ENCODE measurements at places on chromosomes 2 and 18. TPM values are rescaled to one million over a fixed set of nuclear protein-coding genes. Genes with fewer than 3 reads are reported as not detected.
A peak's percentile ranks its signal among the peaks of the same experiment; 100 is the strongest.

GRCh38 chr18:46291149-46291548, 187.0 kb downstream of the HAUS1 start:
- H3K27me3 ChIP-seq = no peaks in the 10 kb centered on the region
- DNase-seq = no peak
- no peaks in the 10 kb centered on the region for H3K36me3 ChIP-seq
- H3K27ac ChIP-seq = no peak overlapping the region
- H3K4me1 ChIP-seq = no peaks in the 10 kb centered on the region
- H3K4me3 ChIP-seq = no peak overlapping the region

Gene LRRTM1
- total RNA-seq = not detected

Gene TEKT4
- not detected for total RNA-seq

- no peak for DNase-seq
- H3K4me1 ChIP-seq = no peaks in the 10 kb centered on the region
- H3K36me3 ChIP-seq = no peaks in the 10 kb centered on the region
- no peak overlapping the region for H3K27ac ChIP-seq
These were observed 161.6 kb downstream of the CSRNP3 start for GRCh38 chr2:165631089-165631488.

GRCh38 chr2:239370403-239370802, 30.4 kb downstream of the HDAC4 start:
- H3K36me3 ChIP-seq = no peaks in the 10 kb centered on the region
- DNase-seq = no peak
- peak overlapping the region; percentile 48 for H3K4me3 ChIP-seq
- H3K27ac ChIP-seq = peak overlapping the region; percentile 82

Gene INHBB
- not detected for total RNA-seq

Gene IKZF2
- total RNA-seq = 15.0 TPM

Gene FOXD4L1
- 0.42 TPM for total RNA-seq

GRCh38 chr18:45686891-45687611, 36.9 kb upstream of the SLC14A1 start:
- H3K27me3 ChIP-seq = no peaks in the 10 kb centered on the region
- peak overlapping the region; percentile 65 for H3K4me3 ChIP-seq
- peak overlapping the region; percentile 50 for H3K27ac ChIP-seq
- H3K36me3 ChIP-seq = no peaks in the 10 kb centered on the region
- H3K4me1 ChIP-seq = peaks cover 84% of the 10 kb centered on the region

Gene PTPN18
- total RNA-seq = 54.9 TPM

Gene LIPG
- total RNA-seq = not detected

DNA sequence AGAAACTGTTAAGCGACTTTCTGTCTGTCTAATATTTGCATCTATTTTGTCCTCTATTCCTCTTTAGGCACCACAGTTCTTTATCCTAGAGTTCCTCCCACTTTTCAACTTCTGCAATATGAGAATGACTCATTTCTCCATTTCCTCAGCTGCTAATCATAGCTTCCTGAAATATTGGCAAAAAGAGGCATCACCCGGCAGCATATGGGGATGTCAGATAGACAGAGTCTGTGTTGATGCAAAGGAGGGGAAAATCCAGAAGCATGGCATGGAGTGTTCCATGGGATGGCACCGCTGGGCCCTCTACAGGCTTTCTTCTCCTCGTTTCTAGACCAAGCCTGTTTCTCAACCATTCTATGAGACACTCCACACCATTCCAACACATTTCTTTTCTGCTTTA, 93.4 kb downstream of the DOCK10 start:
- H3K27ac ChIP-seq = no peak overlapping the region
- DNase-seq = no peak
- H3K36me3 ChIP-seq = no peaks in the 10 kb centered on the region

Gene GALNT5
- not detected for total RNA-seq

GRCh38 chr2:201362396-201362795, 5.3 kb upstream of the FLACC1 start:
- peaks cover 31% of the 10 kb centered on the region for H3K4me1 ChIP-seq
- no peak overlapping the region for H3K27ac ChIP-seq
- H3K4me3 ChIP-seq = no peak overlapping the region
- no peaks in the 10 kb centered on the region for H3K27me3 ChIP-seq
- DNase-seq = no peak
- no peaks in the 10 kb centered on the region for H3K36me3 ChIP-seq

Gene CFAP65
- not detected for total RNA-seq

DNA sequence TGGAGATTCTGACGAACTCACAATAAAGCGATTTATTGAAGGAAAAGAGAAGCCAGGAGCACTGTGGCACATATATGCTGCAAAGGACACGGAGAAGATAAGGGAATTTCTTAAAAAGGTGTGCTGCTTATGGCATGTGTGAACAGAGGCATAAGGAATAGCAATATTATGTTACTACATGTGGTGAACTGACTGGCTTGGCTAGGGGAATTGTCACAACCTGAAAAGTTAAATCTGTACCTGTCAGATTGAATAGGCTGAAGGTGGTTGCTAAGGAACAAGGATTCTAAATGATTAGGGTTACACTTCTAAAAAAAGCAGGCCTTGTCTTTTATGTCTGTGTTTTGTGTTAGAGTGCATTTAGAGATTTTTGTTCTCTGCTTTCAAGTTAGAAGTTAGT, 48.4 kb downstream of the KDM3A start:
- H3K27me3 ChIP-seq = no peaks in the 10 kb centered on the region
- H3K4me1 ChIP-seq = no peaks in the 10 kb centered on the region
- H3K36me3 ChIP-seq = peaks cover 81% of the 10 kb centered on the region

Gene FABP1
- total RNA-seq = not detected

- no peaks in the 10 kb centered on the region for H3K36me3 ChIP-seq
- no peaks in the 10 kb centered on the region for H3K4me1 ChIP-seq
- no peak for DNase-seq
These were observed 38.3 kb downstream of the OXER1 start for GRCh38 chr2:42725657-42726056.

Gene CSRNP3
- total RNA-seq = not detected

Gene SF3B6
- 55.3 TPM for total RNA-seq

DNA sequence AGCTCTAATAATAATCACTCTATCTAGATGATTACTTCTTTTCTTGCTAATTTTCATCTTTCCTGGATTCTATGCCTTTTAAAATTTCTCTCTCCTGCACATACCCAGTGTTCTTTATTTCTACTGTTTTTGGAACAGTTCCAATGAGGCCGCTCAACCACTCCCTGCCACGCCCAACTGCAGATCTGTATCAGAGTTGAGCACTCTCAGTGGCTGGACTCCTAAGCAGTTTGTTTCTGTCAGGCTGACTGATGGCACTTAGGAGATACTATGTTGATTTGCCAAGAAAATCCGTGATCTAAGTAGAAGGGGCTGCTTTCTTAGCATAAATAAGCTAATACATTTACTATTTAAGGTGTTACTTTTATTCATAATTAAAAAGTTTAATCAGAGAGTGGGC, 192.8 kb downstream of the ARHGAP15 start:
- H3K27ac ChIP-seq = no peak overlapping the region
- H3K27me3 ChIP-seq = no peaks in the 10 kb centered on the region
- H3K4me1 ChIP-seq = peaks cover 40% of the 10 kb centered on the region
- no peaks in the 10 kb centered on the region for H3K36me3 ChIP-seq
- H3K4me3 ChIP-seq = no peak overlapping the region

Gene CPO
- total RNA-seq = not detected

Gene MCEE
- total RNA-seq = 27.1 TPM

Gene KCNF1
- not detected for total RNA-seq

- no peaks in the 10 kb centered on the region for H3K36me3 ChIP-seq
- H3K27ac ChIP-seq = no peak overlapping the region
- no peak for DNase-seq
- no peaks in the 10 kb centered on the region for H3K4me1 ChIP-seq
These were observed 27.3 kb upstream of the NRP2 start for GRCh38 chr2:205654878-205655605.

GRCh38 chr2:237097326-237097910, 11.7 kb downstream of the COPS8 start:
- H3K4me1 ChIP-seq = no peaks in the 10 kb centered on the region
- no peak overlapping the region for H3K4me3 ChIP-seq
- no peak overlapping the region for H3K27ac ChIP-seq
- no peaks in the 10 kb centered on the region for H3K27me3 ChIP-seq

Gene SH3RF3
- 2.1 TPM for total RNA-seq

DNA sequence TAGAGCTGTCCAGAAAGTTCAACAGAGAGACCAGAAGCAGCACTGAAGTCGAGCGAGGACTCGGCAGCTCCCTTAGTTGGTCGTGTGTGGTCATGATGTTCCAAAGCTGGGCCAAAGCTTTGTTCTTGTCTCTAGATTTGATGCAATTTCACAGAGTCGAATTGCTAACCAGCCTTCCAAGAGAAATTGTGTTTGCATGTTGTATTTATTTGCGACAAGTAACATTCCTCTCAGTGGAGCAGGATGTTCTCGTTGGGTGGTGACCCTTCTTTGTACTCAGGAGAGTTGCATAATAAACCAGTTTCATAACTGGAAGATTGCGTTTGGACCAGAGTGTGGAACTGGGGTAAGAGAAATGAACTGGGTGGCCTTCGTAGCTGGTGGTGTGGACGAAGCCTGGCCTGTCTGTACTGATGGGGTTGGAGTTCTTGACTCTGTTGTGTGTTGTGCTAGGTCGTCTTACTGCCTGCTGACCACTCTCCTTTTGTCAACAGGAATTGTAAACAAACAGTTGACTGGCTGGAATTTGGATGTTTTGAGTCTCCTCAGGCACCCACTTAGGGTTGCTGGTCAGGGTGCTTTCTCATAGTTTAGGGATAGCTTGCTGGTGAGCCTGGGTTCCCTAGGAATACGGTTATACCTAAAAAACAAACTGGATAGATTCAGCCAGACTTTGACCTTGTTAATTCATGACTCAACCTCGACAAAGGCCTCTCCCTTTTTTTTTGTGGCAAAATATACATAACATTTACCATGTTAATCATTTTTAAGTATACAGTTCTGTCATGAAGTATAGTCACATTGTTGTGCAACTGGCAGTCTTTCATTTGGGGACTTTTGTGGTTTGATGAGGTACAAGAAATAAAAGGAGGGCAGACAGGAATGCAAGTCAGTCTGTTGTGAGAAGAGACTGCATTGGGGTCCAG, 28.9 kb upstream of the TOGARAM2 start:
- no peaks in the 10 kb centered on the region for H3K27me3 ChIP-seq
- no peak for DNase-seq
- no peak overlapping the region for H3K4me3 ChIP-seq
- H3K27ac ChIP-seq = no peak overlapping the region

GRCh38 chr18:21230436-21230835, 11.6 kb upstream of the GREB1L start:
- no peak overlapping the region for H3K27ac ChIP-seq
- H3K4me1 ChIP-seq = no peaks in the 10 kb centered on the region
- H3K27me3 ChIP-seq = no peaks in the 10 kb centered on the region
- H3K36me3 ChIP-seq = no peaks in the 10 kb centered on the region
- DNase-seq = no peak

Gene CRIM1
- total RNA-seq = 12.0 TPM

GRCh38 chr2:212254339-212254738, 284.3 kb downstream of the ERBB4 start:
- H3K4me1 ChIP-seq = no peaks in the 10 kb centered on the region
- H3K4me3 ChIP-seq = no peak overlapping the region
- H3K36me3 ChIP-seq = no peaks in the 10 kb centered on the region
- no peaks in the 10 kb centered on the region for H3K27me3 ChIP-seq

GRCh38 chr2:104897515-104898184, 43.7 kb downstream of the POU3F3 start:
- H3K27me3 ChIP-seq = no peaks in the 10 kb centered on the region
- H3K27ac ChIP-seq = no peak overlapping the region
- H3K4me3 ChIP-seq = no peak overlapping the region
- H3K36me3 ChIP-seq = no peaks in the 10 kb centered on the region
- no peak for DNase-seq

DNA sequence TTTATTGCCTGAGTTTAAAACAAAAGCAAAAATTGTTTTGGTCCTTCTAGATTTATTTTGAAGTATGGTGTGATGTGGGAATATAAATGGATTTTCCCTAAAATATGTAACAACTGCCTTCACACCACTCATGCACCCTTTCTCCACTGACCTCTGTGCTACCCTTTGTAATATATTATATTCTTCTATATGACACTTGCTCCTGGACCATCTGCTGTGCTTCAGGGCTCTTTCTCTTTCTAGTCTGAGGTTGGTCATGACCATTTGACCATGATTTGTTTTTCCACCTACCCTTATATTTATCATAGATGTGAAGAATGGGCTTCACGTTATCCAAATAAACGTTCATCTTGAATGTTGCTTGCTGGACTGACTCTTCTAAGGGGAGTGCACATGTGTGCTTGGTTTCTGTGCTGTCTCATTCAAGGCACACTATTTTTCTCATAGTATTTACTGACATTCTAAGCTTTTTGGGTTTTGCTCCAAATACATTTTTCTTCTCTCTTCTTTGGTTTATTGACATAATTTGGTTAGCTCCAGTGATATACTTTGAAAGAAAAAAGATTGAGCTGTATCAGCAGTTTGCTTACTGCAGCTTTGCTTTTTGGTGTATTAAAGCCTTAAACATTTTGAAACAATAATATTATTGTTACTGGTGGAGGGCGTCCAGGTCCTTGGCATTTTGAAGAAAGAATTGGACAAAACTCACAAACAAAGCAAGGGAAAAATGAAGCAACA, 61.8 kb downstream of the VWA3B start:
- no peak for DNase-seq
- H3K27ac ChIP-seq = no peak overlapping the region
- no peaks in the 10 kb centered on the region for H3K36me3 ChIP-seq
- H3K4me3 ChIP-seq = no peak overlapping the region

DNA sequence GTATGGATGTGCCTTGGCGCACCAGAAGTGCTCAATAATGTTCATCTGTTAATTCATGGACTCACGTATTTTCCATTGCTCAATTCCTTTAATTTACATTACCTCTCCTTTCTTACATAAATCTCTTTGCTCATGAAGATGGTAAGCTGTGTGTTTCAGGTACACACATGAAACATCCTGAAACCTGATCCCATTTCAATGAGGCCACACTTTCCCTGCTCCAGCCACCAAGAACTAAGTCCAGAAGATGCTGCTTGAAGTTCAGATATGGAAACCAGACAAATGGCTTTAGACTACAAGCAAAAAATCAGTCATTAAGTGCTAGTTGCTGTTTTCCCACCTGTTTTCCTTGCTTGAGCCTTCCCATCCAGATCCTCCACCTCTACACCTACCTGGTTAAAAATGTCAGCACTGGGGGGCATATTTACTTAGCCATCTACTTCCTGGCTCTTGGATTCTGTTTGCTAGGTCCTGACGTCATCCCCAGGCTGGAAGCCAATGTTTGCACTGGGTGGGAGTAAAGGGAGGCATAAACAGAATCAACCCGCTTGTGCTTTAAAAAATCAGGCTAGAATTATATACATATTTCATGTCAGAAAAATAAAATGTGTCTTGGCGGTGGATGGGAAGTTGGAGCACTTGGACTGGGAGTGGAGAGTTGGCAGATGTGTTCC, 309.7 kb downstream of the OSR1 start:
- H3K27ac ChIP-seq = no peak overlapping the region
- no peak for DNase-seq
- H3K4me3 ChIP-seq = no peak overlapping the region
- H3K36me3 ChIP-seq = no peaks in the 10 kb centered on the region

DNA sequence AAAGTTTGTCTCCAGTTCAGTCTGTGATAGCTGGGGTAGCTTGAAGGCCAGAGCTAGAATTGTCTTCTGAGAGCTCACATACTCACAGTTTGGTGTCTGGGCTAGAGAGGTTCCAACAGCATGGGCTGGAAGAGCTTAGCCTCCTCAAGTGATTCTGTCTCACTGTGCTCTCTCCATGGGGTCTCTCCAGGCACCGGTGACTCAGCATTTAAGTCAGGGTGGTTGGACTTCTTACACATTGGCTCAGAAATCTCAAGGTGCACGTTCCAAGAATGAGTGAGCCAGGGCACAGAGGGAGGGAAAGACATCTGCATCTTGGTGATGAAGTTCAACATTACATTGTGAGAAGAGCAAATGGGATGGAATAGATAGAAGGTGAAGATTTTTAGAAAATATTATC, 207.3 kb upstream of the DDX18 start:
- H3K4me1 ChIP-seq = no peaks in the 10 kb centered on the region
- H3K27me3 ChIP-seq = no peaks in the 10 kb centered on the region
- no peaks in the 10 kb centered on the region for H3K36me3 ChIP-seq
- H3K4me3 ChIP-seq = no peak overlapping the region

Gene SNORC
- 1.5 TPM for total RNA-seq

All from CD4-positive, alpha-beta memory T cell (primary cell).